ENCODE measurements at places on chromosomes 3 and 15. TPM values are rescaled to one million over a fixed set of nuclear protein-coding genes. Genes with fewer than 3 reads are reported as not detected.

CFAP44 gene
- polyA plus RNA-seq: 1.0 TPM

RYR3 gene
- polyA plus RNA-seq: 1.0 TPM

KIAA1143 gene
- polyA plus RNA-seq: 38.6 TPM

HIGD2B gene
- polyA plus RNA-seq: not detected

All from brain (organoid and tissue), 16 donors.